ENCODE measurements at places on chromosomes 11 and 22. TPM values are rescaled to one million over a fixed set of nuclear protein-coding genes. Genes with fewer than 3 reads are reported as not detected.
A peak's percentile ranks its signal among the peaks of the same experiment; 100 is the strongest.

DNA sequence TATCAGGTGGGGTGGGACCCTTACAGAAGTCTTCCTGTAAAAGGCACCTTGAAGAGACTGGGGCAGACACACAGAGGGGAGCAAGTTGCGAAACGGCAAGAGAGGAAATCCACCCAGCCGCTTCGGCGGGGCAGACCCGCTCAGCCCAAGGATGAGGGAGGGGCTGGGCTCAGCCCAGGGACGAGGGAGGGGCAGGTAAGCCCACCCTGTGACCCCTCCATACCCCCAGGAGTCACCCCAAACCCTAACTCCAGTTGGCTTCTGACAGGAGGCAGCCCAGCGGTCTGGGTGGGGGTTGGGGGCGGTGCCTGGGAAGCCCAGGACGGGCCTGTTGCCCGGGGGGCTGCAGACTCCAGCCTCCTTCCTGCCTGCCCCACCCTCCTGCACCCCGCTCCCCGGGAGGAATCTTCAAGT lies 965 bp downstream of the OSBPL5 start:
- no peaks in the 10 kb centered on the region for H3K27me3 ChIP-seq
- no peak for DNase-seq
- peaks cover 43% of the 10 kb centered on the region for H3K4me1 ChIP-seq
- peak overlapping the region; percentile 79 for H3K4me3 ChIP-seq
- no peaks in the 10 kb centered on the region for H3K36me3 ChIP-seq
- H3K27ac ChIP-seq, result no peak overlapping the region

Gene RABL2B
- 71.9 TPM for total RNA-seq

- H3K27me3 ChIP-seq, result no peaks in the 10 kb centered on the region
- H3K4me3 ChIP-seq, result no peak overlapping the region
- H3K36me3 ChIP-seq, result peaks cover 8% of the 10 kb centered on the region
- H3K4me1 ChIP-seq, result peaks cover 16% of the 10 kb centered on the region
- no peak for DNase-seq
Measured at GRCh38 chr11:95187723-95188122, 43.3 kb downstream of the SESN3 start.

- no peak overlapping the region for H3K4me3 ChIP-seq
- H3K36me3 ChIP-seq, result no peaks in the 10 kb centered on the region
- no peaks in the 10 kb centered on the region for H3K4me1 ChIP-seq
- no peaks in the 10 kb centered on the region for H3K27me3 ChIP-seq
Measured at GRCh38 chr11:61138935-61139334, 22.3 kb downstream of the VPS37C start.

GRCh38 chr22:26554956-26555355 lies 35.0 kb downstream of the TPST2 start:
- no peak for DNase-seq
- no peak overlapping the region for H3K4me3 ChIP-seq
- H3K36me3 ChIP-seq, result no peaks in the 10 kb centered on the region
- H3K27me3 ChIP-seq, result no peaks in the 10 kb centered on the region

GRCh38 chr11:40290171-40290631 lies 1169.3 kb downstream of the LRRC4C start:
- DNase-seq, result no peak
- H3K4me1 ChIP-seq, result peaks cover 11% of the 10 kb centered on the region
- H3K36me3 ChIP-seq, result peaks cover 2% of the 10 kb centered on the region
- H3K27me3 ChIP-seq, result peaks cover 9% of the 10 kb centered on the region

GRCh38 chr11:64357904-64358535 lies 942 bp upstream of the RPS6KA4 start:
- H3K36me3 ChIP-seq, result peaks cover 17% of the 10 kb centered on the region
- peak; percentile 40 for DNase-seq

Gene CCDC73
- total RNA-seq, result not detected

DNA sequence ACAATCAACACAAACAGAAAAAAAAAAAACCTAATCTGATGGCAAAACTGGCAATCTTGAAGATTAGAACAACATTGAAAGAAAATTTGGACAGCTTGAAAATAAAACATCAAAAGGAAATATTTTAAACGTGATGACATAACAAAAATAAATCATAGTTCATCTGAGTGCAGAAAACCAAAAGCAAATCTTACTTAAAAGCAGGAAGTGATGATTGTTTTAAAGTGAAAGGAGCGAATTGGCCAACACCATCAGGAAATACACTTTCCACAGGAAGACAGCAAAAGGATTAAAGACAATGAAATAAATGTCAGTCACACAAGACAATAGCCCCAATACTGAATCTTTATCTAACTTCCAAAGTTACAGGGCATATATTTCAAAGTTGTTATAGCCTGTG lies 696.5 kb upstream of the CHORDC1 start:
- H3K36me3 ChIP-seq, result no peaks in the 10 kb centered on the region
- no peaks in the 10 kb centered on the region for H3K27me3 ChIP-seq
- no peaks in the 10 kb centered on the region for H3K4me1 ChIP-seq
- H3K4me3 ChIP-seq, result no peak overlapping the region
- DNase-seq, result no peak
- no peak overlapping the region for H3K27ac ChIP-seq

Gene PRCP
- 29.1 TPM for total RNA-seq

GRCh38 chr22:46463435-46464227 lies 73.8 kb downstream of the CELSR1 start:
- H3K4me3 ChIP-seq, result no peak overlapping the region
- DNase-seq, result no peak
- no peaks in the 10 kb centered on the region for H3K36me3 ChIP-seq
- no peaks in the 10 kb centered on the region for H3K4me1 ChIP-seq

DNA sequence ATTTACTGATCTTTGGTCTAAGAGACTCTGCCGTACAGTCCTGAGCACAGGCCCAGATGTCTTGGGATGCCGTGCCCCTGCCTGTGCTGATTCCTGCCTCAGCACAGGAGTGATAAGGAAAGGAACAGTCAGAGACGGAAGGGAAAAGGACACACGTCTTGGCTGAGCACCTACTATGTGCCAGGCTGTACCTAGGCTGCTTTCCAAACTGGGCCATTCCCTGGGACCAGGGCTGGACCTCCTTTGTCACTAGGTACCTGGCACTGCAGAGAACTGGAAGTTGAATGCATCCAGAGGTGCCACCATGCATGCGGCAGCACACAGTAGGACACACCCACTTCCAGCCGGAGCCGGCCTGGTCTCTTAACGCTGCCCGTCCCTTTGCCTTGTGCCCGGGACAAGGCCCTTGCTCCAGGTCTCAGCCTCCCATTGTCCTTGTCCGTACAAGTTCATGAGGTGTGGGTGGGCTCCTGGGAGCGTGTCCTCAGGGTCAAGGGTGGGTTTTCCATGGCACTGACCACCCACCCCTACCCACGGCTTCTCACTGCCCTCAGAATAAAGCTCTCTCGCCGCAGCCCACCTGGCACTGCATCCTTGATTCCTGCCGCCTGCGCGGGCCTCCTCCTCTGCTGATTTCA lies 1.1 kb upstream of the SSTR3 start:
- no peak for DNase-seq
- H3K4me3 ChIP-seq, result no peak overlapping the region

DNA sequence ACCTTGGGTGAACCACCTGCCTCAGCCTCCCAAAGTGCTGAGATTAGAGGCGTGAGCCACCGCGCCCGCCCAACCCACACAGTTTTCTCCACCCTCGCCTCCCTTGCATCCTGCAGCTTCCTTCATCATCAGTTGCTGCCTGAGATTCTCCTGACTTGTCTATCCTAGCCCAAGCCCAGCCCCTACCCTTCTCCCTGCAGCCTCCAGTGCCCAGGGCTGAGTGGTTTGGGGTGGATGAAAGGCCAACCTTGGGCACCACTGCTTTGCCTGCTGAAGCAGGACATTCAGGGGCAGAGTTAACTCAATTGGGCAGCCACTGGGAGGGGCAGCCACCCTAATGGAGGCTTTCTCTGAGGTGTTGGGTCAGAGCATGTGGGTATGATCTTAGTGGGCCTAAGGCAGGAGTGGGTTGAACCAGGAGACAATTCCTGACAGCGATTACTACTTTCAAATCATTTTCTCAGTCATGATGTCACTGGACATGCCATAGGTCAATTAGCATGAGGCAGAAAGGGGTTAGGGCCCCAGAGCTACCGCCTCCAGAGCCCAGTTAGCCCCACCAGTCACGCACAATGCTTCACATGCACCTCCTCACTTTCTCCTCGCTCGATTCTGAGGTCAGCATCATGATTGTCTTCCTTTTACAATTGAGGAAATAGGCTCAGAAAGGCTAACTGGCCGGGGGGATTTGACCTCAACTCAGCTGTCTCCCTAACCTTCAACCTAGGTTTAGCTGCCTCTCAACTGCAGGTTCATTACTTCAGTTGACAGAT lies 1.0 kb upstream of the FKBP2 start:
- no peaks in the 10 kb centered on the region for H3K36me3 ChIP-seq
- H3K27me3 ChIP-seq, result no peaks in the 10 kb centered on the region
- DNase-seq, result no peak
- H3K4me1 ChIP-seq, result peaks cover 37% of the 10 kb centered on the region
- H3K27ac ChIP-seq, result peak overlapping the region; percentile 98

DNA sequence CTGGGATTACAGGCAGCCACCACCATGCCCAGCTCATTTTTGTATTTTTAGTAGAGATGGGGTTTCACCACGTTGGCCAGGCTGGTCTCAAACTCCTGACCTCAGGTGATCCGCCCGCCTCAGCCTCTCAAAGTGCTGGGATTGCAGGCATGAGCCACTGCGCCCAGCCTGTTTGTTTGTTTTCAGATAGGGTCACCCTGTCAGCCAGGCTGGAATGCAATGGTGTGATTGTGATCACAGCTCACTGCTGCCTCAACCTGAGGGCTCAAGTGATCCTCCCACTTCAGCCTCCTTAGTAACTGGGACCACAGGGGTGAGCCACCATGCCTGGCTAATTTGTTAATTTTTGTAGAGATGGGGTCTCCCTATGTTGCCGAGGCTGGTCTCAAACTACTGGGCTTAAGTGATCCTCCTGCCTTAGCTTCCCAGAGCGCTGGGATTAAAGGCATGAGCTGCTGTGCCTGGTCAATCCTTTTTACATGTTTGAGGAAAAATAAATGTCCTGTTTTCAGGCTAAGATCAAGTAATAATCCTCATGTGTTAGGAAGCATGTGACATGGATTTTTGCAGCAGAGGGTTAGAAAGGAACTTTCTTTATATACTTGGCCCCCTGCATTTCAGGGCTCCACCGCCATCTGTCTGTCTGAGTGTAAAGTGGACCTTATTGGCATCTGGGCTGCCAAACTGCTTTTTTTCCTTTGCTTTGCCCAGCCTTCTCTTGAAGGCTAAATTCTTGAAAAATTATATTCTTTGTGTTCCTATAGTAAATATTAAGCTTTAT lies 4.8 kb upstream of the SLC3A2 start:
- no peak overlapping the region for H3K27ac ChIP-seq
- no peak for DNase-seq
- no peaks in the 10 kb centered on the region for H3K36me3 ChIP-seq
- H3K4me1 ChIP-seq, result peaks cover 12% of the 10 kb centered on the region

DNA sequence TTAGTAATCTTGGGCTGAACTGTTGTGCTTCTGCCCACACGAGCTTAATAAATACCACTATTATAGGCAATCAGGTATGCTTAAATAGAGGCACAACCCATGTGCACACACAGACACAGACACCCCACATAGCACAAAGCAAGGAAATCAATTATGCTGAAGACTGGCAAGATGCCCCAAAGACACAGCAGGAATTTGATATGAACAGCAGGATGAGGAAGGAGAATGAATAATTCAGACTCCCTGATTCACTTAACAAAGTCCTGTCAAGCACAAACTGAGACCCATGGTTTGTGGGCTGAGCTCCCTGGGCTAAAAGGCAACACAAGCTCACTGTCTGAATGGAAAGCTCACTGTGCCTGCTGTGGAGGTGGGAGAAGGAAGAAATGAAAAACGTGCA lies 42.5 kb downstream of the RBFOX2 start:
- H3K4me3 ChIP-seq, result no peak overlapping the region
- peaks cover 8% of the 10 kb centered on the region for H3K27me3 ChIP-seq
- no peak for DNase-seq
- no peak overlapping the region for H3K27ac ChIP-seq
- no peaks in the 10 kb centered on the region for H3K4me1 ChIP-seq
- H3K36me3 ChIP-seq, result no peaks in the 10 kb centered on the region

- no peak overlapping the region for H3K4me3 ChIP-seq
- H3K4me1 ChIP-seq, result peaks cover 5% of the 10 kb centered on the region
- no peak overlapping the region for H3K27ac ChIP-seq
- H3K36me3 ChIP-seq, result no peaks in the 10 kb centered on the region
- H3K27me3 ChIP-seq, result no peaks in the 10 kb centered on the region
- no peak for DNase-seq
Measured at GRCh38 chr11:88484873-88485621, 147.5 kb upstream of the CTSC start.

- no peaks in the 10 kb centered on the region for H3K36me3 ChIP-seq
- H3K27ac ChIP-seq, result no peak overlapping the region
- DNase-seq, result no peak
- no peaks in the 10 kb centered on the region for H3K27me3 ChIP-seq
- no peaks in the 10 kb centered on the region for H3K4me1 ChIP-seq
Measured at GRCh38 chr11:131894615-131895544, 524.5 kb downstream of the NTM start.

Gene OR5AL1
- not detected for total RNA-seq

DNA sequence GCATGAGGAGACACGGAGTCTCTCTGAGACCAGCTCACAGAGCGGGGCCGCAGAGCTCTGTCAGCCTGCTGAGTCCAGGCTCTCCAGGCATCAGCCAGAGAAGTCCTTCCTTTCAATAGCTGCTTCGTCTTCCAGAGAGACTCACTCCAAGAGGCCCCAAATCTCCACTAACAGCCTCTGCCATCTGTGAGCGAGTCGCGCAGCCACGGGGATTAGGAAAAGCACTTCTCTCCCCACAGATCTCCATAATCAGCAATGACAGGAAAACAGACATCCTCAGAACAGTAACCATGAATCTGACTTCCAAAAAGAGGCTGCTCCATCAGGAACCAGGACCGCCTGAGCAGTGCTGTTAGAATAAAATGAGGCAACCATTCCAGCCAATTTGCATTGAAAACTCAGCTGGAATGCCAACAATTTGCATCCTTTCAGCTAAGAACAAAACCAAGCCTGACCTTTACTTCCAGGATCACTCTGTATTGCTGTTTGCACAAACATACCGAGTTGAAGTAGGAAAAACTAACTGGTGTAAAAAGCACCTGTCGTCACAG lies 65.4 kb downstream of the SMCO4 start:
- H3K36me3 ChIP-seq, result no peaks in the 10 kb centered on the region
- no peak overlapping the region for H3K4me3 ChIP-seq
- H3K4me1 ChIP-seq, result no peaks in the 10 kb centered on the region
- no peak overlapping the region for H3K27ac ChIP-seq
- no peak for DNase-seq
- no peaks in the 10 kb centered on the region for H3K27me3 ChIP-seq

Gene FAM180B
- total RNA-seq, result not detected

- peaks cover 12% of the 10 kb centered on the region for H3K36me3 ChIP-seq
- no peak for DNase-seq
- no peaks in the 10 kb centered on the region for H3K27me3 ChIP-seq
- no peak overlapping the region for H3K4me3 ChIP-seq
Measured at GRCh38 chr22:41598081-41598480, 8.4 kb upstream of the PMM1 start.

GRCh38 chr11:86955111-86955360 lies 159 bp downstream of the FZD4 start:
- no peaks in the 10 kb centered on the region for H3K36me3 ChIP-seq
- H3K27me3 ChIP-seq, result peaks cover 40% of the 10 kb centered on the region
- H3K4me3 ChIP-seq, result no peak overlapping the region
